ENCODE measurements at places on chromosomes 7 and 10.

- no peak for DNase-seq
Measured at GRCh38 chr7:75756991-75757676, 14.9 kb downstream of the CCL26 start.

DNA sequence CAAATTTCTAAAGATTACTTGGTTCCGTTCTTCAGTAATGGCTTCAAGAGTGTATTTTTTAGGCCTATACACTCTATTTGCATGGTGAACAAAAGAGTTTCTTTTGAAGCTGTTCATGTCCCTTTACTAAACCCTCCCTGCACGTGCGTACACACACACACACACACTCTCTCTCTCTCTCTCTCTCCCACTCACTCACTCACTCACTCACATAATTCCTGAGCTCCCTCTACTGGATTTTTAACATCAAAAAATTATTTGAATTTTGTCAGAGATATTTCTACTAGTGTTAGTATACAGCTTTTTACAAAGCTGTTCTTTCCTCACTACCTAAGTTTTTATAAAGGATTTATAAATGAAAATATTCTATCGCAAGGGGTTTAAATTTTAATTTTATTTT is 85.9 kb downstream of the UBE3C start:
- no peak for DNase-seq

DNA sequence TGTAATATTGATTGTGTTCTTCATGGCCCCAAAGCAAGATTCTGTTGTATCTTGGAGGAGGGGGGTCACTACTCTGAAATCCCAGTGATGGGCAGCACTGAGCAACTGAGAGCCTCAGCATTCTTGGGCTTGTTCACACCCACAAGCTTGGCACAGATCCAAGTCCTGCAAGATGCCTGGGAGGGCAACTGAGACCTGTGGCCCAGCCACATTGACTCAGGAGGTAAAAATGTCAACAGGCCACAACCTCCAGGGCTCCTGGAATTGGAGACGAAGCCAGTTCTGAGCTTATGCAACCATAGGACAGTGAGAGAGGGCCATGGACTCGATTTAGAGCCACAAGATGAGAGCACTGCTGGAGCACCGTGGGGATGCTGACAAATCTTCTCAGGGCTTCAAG is 3.1 kb upstream of the DOCK1 start:
- DNase-seq, result no peak

- no peak for DNase-seq
Measured at GRCh38 chr7:129394101-129394500, 40.1 kb upstream of the STRIP2 start.

DNA sequence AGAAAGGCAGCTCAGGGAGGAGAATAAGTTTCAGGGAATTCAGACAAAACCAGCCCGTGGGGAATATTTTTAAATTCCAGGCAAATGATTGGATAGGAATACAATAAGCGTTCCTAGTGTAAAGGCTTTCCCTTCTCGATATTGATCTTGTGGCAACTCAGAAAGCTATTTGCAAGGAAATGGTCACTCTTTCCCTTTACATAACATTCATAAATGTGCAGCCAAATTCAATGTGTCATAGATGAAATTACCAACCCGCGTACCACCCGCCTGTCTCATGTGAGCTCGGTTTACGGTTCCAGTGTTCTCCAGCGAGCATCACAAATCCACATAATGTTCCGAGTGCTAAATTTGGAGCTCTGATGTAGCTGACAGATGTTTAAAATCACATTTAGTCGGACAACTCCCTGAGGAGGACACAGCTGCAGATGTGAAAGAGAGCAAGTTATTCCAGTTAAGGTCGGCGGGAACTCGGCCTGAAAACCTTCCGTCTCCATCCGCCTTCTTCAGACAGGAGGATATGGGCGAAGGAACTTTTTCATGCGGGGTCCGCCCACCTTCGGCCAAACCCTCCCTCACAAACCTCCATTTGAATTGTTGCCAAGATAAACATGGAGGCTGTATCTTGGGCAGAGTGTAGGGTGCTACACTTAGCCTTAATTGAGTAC is 327.0 kb downstream of the RNLS start:
- no peak for DNase-seq

GRCh38 chr7:19101909-19102308 is 15.5 kb downstream of the TWIST1 start:
- no peak for DNase-seq

DNA sequence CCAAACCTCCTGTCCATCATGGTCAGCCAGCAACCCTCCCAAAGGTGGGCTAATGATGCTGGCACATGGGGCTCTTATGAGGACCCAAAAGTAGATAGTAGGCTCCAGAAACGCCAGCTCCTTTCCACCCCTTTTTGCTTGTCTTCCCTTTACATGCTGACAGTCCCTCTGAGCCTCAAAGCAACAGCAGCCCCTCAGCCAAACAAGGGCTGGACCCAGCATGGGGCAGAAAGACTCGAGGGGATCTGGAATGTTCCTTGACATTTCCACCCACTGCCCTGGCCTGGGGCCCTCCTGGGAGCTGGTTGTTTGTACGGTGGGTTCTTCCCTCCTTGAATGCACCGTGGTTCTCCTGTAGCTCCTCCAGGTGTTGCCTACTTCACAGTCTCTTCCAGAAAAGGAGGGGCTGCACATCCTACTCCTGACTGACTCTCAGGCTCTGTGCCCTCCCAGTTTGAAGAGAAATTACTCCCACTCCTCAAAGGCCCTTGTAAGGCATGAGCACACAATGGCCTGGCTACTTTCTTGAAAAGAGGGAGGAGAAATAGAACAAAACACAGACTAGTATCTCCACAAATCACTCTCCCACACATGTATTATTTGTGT is 21.5 kb upstream of the NUDCD3 start:
- no peak for DNase-seq

- no peak for DNase-seq
Measured at GRCh38 chr10:11919271-11919670, 96.1 kb downstream of the PROSER2 start.

DNA sequence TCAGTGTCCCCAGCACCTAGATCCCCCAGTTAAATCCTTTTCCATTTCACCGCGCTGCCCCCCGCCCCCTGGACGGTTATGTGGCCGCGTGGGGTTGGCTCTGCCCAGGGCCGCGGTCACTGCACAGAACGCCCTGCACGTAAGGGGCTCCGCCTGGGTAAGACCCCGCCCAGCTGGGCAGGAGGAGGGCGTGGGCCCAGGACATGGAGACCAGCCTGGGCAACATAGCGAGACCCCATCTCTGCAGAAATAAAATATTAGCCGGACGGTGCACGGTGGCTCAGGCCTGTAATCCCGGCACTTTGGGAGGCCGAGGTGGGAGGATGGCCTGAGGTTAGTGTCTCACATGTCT is 650 bp upstream of the ZFAND2A start:
- no peak for DNase-seq

DNA sequence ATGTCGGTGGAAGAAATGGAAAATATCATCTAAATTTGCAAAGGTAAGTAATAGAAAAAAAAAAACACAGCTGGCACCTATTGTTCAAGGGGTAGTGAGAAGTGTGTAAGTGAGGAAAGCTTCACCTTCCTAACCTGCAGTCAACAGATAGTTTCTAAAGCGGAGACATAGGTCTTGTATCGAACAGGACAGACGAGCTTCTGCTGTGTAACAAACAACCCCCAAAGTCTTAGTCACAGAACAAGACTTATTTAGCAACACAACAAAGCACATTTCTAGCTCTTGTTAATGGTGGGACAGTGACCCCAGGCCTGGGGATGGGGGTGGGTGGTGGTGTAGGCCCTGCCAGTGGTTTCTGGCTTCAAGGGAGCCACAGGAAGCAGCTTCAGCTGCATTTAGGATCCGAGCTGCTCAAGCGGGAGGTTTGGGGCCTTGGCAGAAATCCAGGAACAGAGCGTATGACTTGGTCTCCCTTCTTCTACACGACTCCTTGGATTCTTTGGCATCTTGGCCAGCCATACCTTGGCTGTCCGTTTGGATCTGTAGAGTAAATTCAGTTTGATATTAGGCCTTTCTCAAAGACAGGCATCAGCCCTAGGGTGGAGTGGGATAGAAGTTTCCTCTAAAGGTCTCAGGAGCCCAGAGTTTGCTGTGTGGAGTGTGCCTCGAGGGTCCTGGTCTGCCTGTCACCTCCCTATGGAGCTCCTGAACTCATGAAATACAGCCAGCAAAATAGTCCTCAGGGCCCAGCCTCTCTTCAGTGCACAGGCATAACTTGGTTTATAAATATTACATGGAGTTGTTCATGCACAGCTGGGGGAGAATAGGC is 56.9 kb upstream of the SHH start:
- DNase-seq, result no peak

DNA sequence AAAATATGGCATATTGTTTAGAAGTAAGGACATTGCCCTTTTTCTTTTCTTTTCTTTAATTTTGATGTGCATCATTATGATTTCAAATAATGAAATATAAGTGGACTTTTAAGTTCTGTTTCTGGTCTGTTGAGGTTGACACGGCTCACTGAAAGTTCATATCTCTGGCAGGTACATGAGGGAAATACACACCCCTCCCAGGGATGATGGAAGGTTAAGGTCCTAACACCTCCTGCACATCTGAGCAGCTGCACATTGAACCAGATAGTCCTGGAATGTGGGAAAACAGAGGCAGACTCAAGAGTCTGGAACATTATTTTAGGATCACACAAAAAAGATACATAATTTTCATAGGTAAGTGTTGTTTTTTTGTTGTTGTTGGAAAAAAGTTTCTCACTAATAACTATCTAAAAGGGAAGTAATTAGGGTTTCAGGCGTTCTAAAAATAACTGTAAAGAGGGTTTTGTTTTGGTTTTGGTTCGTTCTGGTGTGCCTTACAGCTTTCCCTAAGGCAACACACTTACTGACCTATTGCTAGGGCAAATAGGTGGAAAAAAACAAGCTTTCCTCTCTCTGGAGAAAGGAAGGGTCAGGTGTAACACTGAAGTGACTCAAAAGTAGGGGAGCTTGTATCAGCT is 201.2 kb upstream of the PRKCQ start:
- DNase-seq, result no peak

DNA sequence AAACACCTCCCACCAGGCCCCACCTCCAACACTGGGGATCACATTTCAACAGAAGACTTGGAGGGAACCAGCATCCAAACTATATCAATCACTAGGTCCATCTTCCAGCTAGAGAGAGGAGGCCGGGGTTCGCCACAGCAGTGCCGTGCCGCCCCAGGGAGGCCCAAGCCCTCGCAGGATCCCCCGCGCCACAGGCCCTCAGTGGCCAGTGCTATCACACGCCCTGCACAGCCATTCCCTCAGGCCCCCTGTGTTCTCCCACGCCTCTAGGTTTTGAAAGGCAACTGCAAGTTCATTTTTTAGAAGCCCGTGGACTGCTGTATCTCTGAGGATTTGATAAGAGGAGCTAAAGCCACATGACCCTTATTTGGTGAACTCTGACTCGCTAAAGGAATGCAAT is 136.4 kb downstream of the OAT start:
- no peak for DNase-seq

DNA sequence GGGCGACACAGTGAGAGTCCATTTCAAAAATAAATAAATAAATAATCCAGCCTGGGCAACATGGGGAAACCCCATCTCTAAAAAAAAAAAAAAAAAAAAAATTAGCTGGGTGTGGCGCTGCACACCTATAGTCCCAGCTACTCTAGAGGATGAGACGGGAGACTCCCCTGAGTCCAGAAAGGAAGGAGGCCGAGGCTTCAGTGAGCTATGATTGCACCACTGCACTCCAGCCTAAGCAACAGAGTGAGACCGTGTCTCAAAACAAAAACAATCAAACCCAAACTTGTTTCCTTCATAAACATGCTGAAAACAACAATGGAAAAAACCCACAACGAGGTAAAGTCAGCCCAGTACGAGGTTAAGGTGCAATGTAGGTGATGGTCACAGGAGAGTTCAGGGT is 1.2 kb downstream of the COX19 start:
- DNase-seq, result no peak

DNA sequence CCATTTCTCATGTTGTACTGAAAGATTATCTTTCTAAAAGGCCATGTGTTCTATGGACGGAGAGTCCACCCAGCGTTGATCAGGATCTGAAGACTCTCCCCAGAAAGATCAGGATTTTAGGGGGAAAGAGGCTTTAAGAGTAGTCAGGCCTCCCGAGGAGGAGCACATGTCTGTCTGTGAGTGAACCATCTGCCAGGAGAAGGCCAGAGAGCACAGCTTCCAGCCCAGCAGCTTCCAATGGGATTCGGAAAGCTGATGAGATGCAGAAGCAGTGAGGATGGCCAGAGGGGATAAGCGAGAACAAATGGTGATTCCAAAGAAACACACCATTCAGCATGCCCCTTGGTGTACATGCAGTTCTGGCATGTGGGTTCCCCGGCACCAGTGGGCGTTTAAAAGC is 88.5 kb upstream of the TCERG1L start:
- DNase-seq, result no peak

GRCh38 chr7:25677595-25677994 is 449.3 kb upstream of the NPVF start:
- DNase-seq, result no peak

DNA sequence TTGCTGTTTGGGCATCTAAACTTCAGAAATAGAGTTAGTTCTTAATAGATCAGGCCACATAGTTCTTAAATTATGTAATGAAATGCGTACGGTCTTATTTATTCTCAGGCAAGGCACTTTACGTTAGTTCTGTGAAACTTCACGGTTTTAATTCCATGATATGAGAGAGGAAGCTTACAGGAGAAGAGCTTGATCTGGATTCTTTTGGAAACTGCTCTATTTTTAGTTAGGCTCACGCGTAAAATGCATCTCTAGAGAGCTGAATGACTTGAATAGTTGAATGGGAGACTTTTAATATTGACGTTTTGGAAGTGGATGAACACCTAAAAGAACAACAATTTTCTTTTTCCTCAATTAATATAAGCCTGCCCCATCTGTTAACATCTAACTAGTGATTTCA is 71.1 kb downstream of the PRKG1 start:
- DNase-seq, result no peak

DNA sequence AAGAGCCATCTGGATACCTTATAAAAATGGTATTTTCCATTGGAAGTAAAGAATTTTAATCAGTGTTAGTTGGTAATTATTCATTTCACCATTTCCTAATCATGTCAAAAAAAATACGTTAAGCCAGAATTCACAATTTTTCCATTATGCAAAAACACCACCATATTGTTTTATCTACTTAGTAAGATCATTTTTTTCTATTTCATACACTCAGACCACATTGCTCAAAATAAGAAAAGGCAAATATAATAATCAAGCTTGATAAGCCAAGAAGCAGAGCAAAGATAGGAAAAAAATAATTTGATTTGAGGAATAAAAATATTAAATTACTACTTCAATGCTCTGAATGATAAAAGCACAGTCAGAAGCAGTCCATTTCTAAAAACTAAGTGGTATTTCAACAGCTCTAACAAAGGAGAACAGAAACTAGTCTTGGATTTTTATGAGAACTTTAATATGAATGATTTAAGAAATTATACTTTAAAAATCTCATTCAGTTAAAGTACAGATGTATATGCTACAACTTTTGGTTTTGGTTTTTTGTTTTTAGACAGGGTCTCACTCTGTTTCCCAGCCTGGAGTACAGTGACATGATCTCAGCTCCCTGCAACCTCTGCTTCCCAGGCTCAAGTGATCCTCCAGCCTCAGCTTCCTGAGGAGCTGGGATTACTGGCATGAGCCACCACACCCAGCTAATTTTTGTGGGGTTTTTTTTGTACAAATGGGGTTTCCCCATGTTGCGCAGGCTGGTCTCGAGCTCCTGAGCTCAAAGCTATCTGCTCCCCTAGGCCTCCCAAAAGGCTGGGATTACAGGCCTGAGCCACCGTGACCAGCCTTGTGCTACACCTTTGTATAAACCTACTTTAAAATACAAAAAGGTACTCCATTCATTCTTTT is 46.6 kb downstream of the LRRN3 start:
- DNase-seq, result no peak

GRCh38 chr10:92470026-92470425 is 103.9 kb downstream of the IDE start:
- DNase-seq, result no peak
